ENCODE measurements at places on chromosomes 11 and 22. TPM values are rescaled to one million over a fixed set of nuclear protein-coding genes. Genes with fewer than 3 reads are reported as not detected.

ADM2 gene
- not detected for total RNA-seq

DEUP1 gene
- not detected for total RNA-seq

LDHAL6A gene
- not detected for total RNA-seq

MUC6 gene
- not detected for total RNA-seq

KRTAP5-8 gene
- not detected for total RNA-seq

RPS3 gene
- total RNA-seq = 1,198 TPM

OOSP4A gene
- not detected for total RNA-seq

GAS2L1 gene
- total RNA-seq = 16.8 TPM

GAL3ST3 gene
- 4.9 TPM for total RNA-seq

LGALS12 gene
- 15.1 TPM for total RNA-seq

GRIK4 gene
- total RNA-seq = not detected

ANO9 gene
- total RNA-seq = 2.7 TPM

- no peak for DNase-seq
These were observed 44.0 kb upstream of the KLHL35 start for GRCh38 chr11:75476739-75477613.

GRCh38 chr11:32224580-32224979, 133.7 kb downstream of the RCN1 start:
- no peak for DNase-seq

DNA sequence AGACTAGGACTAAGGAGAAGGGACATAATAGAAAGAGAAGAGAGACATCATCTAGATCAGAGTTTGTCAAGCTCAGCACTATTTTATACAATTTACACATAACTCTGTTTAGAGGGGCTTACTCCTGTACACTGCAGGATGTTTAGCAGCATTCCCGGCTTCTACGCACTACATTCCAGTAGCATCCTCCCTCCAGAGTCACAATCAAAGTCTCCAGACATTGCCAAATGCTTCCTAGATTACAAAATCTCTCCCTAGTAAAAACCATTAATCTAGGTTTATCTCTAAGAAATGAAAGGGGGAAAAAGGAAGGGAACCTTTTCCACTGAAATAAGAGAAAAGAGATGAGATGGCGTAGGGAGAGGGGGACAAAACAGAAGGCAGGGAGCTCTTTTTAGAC, 4.0 kb downstream of the USP28 start:
- DNase-seq = no peak

DNA sequence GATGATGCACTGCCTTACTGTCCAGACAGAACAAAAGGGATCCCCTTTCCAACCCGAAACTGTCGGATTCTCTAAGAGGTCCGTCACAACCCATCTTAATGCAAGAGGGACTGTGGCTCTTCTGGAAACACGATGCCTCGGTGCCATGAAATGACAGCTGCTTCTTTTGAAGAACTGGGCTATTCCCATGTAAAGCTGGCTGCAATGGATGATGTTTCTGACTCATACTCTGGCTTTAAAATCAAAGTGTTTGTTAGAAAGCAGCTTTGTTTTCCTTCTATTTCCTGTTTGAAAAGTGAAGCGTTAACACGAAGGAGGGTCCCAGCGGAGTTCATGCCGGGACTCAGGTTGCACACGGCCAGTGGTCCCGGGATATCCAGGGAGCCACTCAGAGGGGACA, 3.1 kb downstream of the TP53AIP1 start:
- DNase-seq = no peak

DNA sequence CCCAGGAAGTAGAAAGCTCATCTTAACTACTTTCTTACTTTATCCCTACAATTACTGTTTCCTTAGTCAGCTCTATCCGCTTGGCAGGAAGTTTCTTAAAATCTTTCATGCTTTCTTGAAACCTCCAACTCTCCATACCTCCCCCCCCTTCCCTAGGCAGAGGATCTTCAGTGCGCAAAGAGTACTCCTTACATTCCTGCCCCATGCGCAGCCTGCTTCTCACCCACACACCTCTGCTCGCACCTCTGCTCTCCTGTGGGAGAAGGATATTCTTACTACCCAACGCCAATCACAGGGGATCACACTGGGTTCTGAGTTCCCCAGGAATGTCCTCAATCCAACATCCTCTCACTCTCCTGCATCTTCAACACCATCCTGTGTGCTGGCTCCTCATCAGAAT, 12.3 kb downstream of the TCF20 start:
- DNase-seq = no peak

- DNase-seq = no peak
These were observed 78.3 kb downstream of the LARGE1 start for GRCh38 chr22:33842006-33842354.

DNA sequence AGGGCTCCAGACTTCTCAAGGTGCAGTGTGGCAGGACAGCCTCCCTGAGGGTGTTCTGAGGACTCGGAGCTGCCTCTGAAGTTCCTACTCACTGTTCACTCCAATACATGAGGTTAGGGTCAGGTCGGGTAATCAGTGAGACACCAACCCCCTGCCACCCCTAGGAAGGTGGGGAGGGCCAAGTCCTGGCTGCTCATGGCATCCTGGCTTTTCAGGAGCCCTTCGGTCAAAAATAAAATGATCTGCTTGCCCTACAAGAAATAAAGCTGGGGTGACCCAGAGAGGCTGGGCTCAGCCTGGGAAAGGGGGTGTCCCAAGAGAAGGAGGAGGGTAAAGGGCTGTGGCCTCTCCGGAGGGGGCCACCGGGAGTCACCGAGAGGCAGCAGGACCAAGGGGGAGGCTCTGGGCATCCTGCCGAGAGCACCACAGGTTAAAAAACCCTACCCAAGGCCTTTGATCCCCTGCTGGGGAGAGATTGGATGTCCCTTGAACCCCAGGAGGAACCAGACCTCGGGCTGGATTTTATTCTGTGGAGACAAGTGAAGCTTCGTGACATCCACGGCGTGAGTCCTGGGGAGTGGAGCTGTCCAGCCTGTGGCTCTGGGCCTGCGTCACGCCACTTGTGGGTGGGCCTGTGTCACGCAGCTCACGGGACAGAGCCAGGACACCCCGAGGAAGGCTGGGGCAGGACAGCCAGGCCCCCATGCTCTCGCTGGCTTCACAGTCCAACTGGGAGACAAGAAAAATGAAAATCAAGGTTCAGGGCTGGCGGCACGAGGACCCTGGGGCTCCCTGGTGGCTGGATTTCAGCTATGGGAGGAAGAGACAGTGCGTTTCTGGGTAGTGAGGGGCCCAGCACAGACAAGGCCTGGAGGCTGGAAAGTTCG, 102.2 kb upstream of the FGF3 start:
- DNase-seq = peak; percentile 20

GRCh38 chr11:17695454-17696441, 23.6 kb upstream of the MYOD1 start:
- no peak for DNase-seq

- DNase-seq = no peak
These were observed 17.0 kb downstream of the MRGPRD start for GRCh38 chr11:68963779-68964178.

DNA sequence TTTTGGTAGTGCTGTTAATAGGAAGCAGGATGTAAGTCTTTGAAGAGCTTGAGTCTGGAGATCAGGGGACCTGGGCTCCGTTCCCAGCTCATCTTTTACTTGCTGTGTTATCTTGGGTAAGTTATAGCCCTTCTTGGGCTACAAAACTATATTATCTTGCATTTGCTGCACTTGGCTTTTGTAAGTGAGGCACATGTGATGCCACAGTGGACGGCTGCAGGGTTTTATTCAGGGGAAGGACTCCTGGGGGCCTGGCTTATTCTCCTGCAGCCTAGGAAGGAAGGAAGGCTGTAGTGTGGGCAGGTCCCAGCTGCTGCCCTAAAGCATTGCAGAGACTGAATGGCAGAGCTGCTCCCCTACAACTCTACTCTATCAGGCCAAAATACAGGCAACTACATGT, 6.4 kb downstream of the CD82 start:
- no peak for DNase-seq

GRCh38 chr11:36532941-36533601, 23.0 kb upstream of the TRAF6 start:
- DNase-seq = no peak

GRCh38 chr11:94400839-94401772, at the start of gene GPR83:
TSS of gene GPR83 (minus strand) at chr11:94401419. CDS start at chr11:94401247, 172 bp downstream.
- DNase-seq = no peak

GRCh38 chr11:94747601-94748041, 20.5 kb upstream of the AMOTL1 start:
- DNase-seq = no peak

DNA sequence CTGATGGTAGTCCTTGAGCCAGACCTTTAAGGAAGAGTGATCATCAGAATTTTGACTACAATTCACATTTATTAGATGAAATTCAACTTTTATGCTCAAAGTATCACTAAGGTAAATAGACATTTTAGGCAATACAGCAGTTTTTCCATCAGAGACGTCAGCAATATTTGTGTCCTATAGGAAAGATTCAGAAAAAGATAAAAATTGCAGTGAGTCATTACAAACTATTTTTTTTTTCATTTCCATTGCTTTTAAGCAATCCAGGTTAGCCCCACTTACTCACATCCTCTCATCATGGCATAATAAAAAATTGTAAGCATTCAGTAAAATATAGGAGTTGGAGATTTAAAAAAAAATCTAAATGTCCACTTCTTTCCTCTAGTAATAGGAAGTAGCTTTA, 46.9 kb downstream of the MSANTD4 start:
- no peak for DNase-seq

DNA sequence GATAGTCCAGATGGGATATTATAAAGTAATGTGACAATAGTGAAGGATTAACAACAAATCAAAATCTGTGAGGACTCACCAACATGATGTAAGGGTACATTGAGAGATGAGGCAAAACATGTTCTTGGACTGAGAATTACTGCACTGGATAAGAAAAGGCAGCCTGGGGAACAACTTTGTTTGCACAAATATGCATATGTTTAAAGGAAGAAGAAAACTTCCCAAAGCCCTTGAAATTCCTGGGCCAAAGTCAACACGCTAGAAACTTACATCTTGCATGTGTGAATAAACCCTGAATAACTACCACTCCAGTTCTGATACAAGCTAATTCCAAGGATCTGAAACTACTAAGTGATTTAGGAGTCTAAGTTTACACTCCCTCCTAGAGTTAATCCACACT, 1.1 kb downstream of the OR52A5 start:
- no peak for DNase-seq

DNA sequence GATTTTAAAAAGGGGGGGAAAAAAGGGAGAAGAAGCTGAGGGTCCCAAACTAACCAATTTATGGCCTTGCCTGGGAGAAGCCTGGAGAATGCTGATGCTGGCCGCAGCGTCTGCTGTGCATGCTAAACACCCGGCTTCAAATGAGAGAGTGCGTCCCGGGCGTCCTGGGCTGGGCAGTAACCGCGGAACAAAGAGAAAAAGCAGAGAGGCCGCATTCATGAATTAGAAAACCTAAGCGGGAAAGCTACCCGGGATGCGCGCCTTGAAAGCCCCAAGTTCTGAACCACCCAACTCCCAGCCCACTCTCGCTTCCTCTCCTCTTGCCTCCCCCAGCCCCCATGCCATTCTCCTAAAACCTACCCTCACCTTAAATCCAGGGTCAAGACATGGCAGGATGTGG, 6.5 kb downstream of the MN1 start:
- no peak for DNase-seq

GRCh38 chr11:126113515-126113957, 50.9 kb upstream of the CDON start:
- peak; percentile 84 for DNase-seq

GRCh38 chr22:37752189-37753087, 55.3 kb upstream of the GCAT start:
- peak; percentile 93 for DNase-seq

DNA sequence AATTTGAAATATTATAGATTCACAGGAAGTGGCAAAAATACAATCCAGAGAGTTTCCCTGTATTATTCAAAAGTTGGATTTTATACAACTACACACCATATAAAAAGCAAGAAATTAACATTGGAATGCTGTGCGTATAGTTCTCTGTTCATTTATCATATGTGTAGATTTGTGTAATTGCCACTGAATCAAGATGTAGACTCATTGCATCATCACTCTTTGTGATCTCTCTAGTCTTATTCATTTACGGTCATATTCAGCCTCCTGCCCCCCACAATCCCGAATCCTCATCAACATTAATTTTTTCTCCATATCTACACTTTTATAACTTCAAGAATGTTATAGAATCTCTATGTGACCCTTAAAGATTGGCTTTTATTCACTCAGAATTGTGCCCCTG, 390.6 kb upstream of the B3GAT1 start:
- DNase-seq = no peak

DNA sequence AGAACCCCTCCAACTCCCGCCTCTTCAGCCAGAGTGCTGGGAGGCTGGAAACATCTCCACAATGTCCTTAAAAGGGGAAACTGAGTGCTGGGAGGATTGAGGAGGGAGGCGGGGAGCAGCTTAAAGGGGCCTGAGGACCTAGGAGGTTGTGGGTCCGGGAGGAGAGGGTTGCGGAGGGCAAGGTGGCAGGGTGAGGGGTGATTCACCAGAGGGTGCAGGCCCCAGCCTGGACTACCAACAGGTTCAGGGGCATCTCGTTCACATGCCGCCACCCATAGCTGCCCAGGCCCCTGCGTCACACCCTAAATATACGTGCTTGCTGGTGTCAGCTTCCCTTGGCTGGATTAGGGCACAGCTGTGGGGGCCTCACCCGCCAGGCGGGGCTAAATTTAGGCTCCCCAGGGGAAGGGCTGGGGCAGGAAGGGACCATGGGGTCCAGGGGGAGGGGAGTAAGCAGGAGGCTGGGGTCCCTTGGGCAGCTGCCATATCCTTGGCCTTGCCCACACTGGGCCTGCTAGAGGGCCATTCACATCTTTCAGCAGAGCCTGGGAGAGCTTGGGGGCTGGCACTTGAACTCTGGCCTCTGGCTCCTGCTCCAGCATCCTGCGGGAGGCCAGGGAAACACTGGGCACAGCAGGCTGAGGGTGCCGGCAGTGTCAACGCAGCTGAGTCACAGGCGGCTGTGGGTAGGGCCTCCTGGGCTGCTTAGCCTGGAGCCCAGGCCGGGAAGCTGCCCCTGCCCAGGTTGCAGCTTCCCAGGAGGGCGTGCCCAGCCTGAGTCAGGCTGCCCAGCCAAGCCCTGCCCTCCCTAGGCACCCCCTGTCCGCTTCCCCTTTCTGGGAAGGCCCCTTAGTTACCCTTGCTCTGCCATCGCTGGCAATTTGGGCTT, 1.3 kb downstream of the EHBP1L1 start:
- peak; percentile 88 for DNase-seq

DNA sequence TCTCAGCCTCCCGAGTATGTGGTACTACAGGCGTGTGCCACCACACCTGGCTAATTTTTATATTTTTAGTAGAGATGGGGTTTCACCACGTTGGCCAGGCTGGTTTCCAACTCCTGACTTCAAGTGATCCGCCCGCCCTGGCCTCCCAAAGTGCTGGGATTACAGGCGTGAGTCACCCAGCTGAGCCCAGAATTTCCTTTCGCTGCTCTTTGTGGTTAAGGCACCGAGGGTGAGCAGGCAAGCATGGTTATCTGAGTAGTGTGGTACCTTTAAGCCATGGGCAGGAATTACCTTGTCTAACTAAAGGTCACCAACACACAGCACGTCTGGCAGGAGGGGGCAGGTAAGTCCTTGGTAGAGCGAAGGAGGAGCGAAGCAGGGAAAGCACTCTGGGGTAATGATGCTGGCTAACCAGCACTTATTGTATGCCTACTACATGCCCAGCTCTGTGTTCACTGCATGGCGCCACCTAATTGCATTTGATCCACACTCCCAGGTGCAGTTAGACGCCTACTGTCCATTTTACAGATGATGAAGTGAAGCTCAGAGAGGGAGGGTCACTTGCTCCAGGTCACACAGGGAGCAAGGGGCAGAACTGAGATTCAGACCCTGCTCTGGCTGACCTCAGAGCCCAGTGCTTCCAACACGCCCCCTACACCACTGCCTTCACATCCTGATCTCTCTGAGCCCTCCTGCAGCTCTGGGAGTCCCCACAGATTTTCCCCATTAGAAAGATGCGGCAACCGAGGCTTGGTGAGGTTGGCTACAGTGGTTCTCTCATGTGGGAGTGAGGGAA, 45.7 kb downstream of the TRIOBP start:
- no peak for DNase-seq

All from heart left ventricle (tissue), 16 donors.